ENCODE measurements at places on chromosomes 13 and 19.

GRCh38 chr13:58804832-58805231 lies 1173.3 kb downstream of the PCDH17 start:
- H3K27ac ChIP-seq = no peak overlapping the region
- H3K27me3 ChIP-seq = peaks cover 23% of the 10 kb centered on the region
- no peaks in the 10 kb centered on the region for H3K4me1 ChIP-seq
- H3K36me3 ChIP-seq = no peaks in the 10 kb centered on the region
- DNase-seq = no peak

GRCh38 chr19:3024870-3025548 lies 4.1 kb downstream of the TLE2 start:
- H3K4me3 ChIP-seq = no peak overlapping the region
- no peak overlapping the region for H3K27ac ChIP-seq
- no peaks in the 10 kb centered on the region for H3K36me3 ChIP-seq
- H3K4me1 ChIP-seq = no peaks in the 10 kb centered on the region

DNA sequence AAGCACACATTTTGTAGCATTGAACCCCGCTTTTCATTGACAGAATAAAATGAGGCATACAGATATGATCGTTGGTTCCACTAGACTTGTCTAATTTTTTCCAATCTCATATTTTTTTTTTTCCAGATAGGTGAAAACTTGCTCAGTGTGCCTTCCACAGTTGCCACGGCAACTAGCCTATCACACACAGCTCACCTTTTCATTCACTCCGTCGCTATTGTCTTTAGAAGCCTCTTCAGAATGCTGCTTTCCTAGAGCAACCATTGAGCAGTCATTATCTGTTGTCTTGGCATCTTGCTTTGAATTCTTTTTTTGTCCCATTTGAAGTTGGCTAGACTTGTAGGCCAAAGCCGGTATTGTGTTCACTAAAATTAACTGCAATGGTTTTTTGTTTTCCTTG lies 37.7 kb upstream of the ESD start:
- no peaks in the 10 kb centered on the region for H3K4me1 ChIP-seq
- H3K27me3 ChIP-seq = no peaks in the 10 kb centered on the region
- DNase-seq = no peak
- no peaks in the 10 kb centered on the region for H3K36me3 ChIP-seq
- H3K4me3 ChIP-seq = no peak overlapping the region
- H3K27ac ChIP-seq = no peak overlapping the region

- no peaks in the 10 kb centered on the region for H3K27me3 ChIP-seq
- DNase-seq = no peak
- H3K4me3 ChIP-seq = no peak overlapping the region
Measured at GRCh38 chr19:29539670-29540069, 13.9 kb downstream of the VSTM2B start.

DNA sequence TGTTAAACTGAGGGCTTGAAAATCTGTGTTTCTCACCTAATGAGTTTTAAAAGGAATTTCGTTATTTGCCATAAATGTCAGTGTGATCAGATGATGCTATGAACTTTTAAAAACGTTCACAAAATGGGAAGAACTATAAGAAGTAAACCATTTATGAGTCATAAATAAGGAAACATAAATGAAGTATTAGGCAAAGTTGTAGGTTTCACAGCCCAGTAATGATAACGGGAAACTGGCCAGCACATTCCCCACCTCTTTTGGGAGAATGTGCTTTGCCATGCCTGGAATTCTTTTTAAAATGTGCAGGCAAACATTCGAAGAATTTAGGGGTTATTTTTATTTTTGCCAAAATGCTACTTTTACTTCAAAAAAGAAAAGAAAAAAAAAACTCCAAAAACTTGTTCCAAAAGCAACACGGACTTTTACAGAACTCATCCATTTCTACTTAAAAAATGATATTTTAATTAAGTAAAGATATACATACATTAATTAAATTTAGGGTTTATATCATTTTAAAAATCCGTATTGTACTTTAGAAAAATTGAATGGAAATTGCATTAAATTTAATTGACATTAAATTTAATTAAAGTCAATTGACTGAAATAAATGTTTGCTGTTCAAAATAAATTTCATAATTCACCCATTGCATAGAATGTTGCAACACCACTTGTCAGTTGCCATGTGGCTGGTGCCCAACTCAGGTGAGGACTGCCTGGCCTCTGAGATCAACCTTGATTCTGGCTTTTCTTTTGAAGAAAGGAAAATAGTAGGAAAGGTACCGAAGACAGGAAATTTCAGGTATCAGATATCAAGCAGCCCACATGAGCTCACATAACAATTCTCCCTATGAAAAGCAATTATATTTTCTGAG lies 1198.5 kb downstream of the EFNB2 start:
- H3K27ac ChIP-seq = no peak overlapping the region
- peaks cover 6% of the 10 kb centered on the region for H3K4me1 ChIP-seq
- H3K27me3 ChIP-seq = no peaks in the 10 kb centered on the region
- DNase-seq = peak; percentile 57
- H3K4me3 ChIP-seq = no peak overlapping the region

GRCh38 chr13:43009506-43009905 lies 13.9 kb upstream of the DNAJC15 start:
- no peaks in the 10 kb centered on the region for H3K27me3 ChIP-seq
- DNase-seq = no peak
- peak overlapping the region; percentile 63 for H3K27ac ChIP-seq
- peaks cover 5% of the 10 kb centered on the region for H3K36me3 ChIP-seq
- H3K4me1 ChIP-seq = peaks cover 23% of the 10 kb centered on the region

- peak overlapping the region; percentile 92 for H3K27ac ChIP-seq
- peak overlapping the region; percentile 96 for H3K4me3 ChIP-seq
- no peak for DNase-seq
- H3K36me3 ChIP-seq = peaks cover 5% of the 10 kb centered on the region
Measured at GRCh38 chr13:78659732-78660494, 958 bp upstream of the OBI1 start.

GRCh38 chr13:90405301-90405700 lies 942.2 kb upstream of the MIR17HG start:
- no peaks in the 10 kb centered on the region for H3K36me3 ChIP-seq
- H3K27me3 ChIP-seq = no peaks in the 10 kb centered on the region
- no peak overlapping the region for H3K27ac ChIP-seq
- DNase-seq = no peak
- H3K4me1 ChIP-seq = no peaks in the 10 kb centered on the region
- no peak overlapping the region for H3K4me3 ChIP-seq

Data from MCF 10A (cell line).